ENCODE measurements at places on chromosomes 5 and 9.

DNA sequence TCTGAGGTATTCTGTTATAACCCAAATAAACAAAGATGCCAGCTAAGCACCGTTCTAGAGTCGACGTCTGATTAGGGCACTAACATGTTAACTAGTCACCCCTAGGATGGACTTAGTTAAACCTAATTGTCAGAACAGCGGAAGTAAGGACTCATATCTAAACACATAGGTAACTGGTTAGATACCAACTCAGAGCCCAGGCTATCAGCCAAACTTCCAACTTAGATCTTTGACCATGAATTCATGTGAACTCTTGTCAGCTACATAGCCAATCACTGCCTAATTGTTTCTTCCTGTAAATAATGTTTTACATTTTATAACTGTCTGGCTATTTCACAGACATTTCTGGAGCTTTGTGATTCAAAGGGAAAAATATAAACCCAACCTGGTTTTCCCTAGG lies 84.3 kb upstream of the DHFR start:
- DNase-seq = no peak

- no peak for DNase-seq
Observed at GRCh38 chr5:146799671-146800070, 78.9 kb downstream of the PPP2R2B start.

DNA sequence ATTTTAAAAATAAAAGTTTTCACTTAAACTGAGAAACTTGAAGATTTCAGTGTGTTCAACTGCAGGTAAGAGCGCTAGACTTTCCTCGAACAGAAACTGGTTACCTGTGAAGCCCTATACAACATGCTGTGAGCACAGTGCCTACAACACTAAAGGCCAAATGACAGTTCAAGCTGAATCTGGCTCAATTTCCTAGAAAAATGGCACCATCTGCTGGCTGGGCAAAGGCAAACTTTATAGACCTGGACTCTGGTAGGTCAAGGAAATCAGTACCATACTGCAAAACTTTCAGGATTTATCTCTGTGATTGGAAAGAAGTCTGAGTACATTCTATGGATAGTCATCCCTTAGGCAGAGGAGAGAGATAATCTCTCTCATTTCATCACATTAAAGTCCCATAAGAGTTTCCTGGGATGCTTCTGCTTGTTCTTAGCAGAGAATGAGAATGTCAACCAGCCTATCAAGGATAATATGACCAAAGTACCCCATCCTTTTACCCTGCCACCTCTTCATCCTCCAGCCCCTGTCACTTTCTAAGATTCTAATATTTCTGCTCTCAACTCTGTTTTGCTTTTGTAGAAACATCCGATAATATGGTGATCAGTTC lies 31.8 kb upstream of the FOXB2 start:
- DNase-seq = no peak

DNA sequence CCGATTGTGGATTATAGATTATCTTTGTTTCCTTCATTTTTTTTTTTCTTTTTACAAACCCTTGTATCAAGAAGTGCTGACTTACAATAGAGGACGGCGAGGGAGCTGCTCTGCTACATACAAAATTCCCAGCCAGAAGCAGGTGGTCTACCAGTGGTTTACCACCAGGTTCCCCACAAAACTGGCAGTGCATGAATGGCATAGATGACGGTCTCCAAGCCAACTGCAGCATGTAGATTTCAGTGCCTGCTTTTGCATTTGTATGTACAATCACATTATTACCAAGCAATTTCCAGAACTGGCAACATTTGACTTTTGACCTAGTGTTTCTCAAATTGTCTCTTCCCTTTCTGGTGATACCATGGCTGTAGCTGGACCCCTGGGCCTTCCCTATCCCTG lies 84.0 kb downstream of the ACER2 start:
- DNase-seq = no peak

DNA sequence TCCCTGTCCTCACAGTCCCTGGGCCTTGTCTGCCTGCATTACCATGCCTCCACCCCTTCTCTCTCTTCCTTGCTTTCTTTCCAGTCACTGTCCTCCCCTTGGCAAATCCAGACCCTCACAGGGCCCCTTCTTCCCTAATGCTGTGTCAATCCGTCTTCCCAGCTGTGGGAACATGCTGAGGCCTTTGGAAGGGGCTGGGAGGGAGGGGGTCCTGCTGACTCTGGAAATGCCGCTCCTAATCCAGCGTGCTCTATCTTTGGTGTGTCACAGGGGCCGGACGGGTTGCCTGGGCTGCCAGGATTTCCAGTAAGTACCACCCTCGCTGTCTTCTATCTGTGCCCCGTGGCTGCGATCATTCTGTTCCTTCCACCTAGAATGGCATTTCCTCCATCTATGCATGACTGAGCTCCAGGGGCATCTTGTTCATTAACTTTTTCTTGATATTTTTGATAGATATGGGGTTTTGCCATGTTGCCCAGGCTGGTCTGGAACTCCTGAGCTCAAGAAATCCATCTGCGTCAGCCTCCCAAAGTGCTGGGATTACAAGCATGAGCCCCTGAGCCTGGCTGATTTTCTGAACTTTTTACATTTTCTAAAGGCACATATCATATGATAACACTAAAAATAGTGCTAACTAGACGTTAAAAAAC lies 64.5 kb upstream of the TGFBR1 start:
- no peak for DNase-seq

- no peak for DNase-seq
Observed at GRCh38 chr5:162444129-162444762, 376.7 kb downstream of the GABRG2 start.

DNA sequence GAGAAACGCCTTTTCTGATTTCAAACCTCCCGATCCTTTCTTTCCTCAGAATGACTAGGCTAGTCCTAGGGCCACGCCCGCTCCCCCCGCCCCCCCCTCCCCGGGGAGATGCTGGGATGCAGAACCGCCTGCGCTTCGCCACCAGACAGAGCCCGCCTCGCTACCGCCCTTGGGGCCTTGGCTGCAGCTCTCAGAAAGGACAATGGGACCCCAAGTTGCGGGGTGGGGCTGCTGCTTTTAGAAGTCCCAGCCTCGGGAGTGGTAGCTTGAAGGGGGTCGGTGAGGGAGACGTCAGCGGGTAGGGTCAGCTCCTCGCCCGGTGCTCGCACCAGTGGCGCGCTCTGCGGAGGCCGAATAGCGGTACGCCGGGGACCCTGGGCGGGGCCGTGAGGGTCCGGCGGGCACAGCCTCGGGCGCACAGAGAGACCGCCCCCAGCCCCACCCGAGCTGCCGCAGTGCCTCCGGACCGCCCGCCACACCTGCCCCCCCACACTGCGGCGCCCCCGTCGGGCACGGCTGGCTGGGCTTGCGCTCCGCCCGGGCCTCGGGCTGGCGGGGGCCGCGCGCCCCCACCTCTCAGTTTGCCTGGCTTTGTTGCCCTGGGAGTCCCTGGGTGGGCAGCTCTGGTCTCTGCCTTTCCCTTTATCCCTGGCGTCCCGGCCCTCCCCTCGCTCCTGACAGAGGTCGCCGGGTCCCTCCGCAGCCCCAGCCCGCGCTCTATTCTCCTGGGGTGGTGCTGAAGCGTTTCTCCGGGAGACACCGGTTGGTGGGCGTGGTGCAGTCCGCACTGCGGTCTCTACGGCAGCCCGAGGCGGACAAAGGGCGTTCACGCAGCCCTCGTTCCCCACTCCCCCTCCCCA lies 1.2 kb downstream of the MAP1B start:
- DNase-seq = no peak

- DNase-seq = no peak
Observed at GRCh38 chr5:132233811-132234683, 6.4 kb upstream of the P4HA2 start.

- DNase-seq = no peak
Observed at GRCh38 chr9:129740174-129740573, 12.7 kb downstream of the PTGES start.

- DNase-seq = no peak
Observed at GRCh38 chr5:14016549-14016948, 72.1 kb upstream of the DNAH5 start.

GRCh38 chr9:92035146-92035545 lies 80.1 kb downstream of the SPTLC1 start:
- DNase-seq = no peak

GRCh38 chr5:145345511-145346287 lies 489.4 kb downstream of the PRELID2 start:
- no peak for DNase-seq

GRCh38 chr5:60687927-60688720 lies 11.8 kb downstream of the DEPDC1B start:
- no peak for DNase-seq

DNA sequence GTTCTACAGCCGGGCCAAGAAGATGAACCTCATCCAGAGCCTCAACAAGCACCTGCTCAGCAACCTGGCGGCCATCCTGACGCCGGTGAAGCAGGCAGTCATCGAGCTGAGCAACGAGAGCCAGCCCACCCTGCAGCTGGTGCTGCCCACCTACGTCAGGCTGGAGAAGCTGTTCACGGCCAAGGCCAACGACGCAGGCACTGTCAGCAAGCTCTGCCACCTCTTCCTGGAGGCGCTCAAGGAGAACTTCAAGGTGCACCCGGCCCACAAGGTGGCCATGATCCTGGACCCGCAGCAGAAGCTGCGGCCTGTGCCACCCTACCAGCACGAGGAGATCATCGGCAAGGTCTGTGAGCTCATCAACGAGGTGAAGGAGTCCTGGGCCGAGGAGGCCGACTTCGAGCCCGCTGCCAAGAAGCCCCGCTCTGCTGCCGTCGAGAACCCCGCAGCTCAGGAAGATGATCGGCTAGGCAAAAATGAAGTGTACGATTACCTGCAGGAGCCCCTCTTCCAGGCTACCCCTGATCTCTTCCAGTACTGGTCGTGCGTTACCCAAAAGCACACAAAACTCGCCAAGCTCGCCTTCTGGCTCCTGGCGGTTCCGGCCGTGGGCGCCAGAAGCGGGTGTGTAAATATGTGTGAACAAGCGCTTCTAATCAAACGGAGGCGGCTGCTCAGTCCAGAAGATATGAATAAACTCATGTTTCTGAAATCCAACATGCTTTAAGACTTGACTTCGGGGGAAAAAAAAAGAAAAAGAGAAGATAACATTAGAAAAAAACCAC lies 28.5 kb downstream of the AMBP start:
- DNase-seq = no peak

DNA sequence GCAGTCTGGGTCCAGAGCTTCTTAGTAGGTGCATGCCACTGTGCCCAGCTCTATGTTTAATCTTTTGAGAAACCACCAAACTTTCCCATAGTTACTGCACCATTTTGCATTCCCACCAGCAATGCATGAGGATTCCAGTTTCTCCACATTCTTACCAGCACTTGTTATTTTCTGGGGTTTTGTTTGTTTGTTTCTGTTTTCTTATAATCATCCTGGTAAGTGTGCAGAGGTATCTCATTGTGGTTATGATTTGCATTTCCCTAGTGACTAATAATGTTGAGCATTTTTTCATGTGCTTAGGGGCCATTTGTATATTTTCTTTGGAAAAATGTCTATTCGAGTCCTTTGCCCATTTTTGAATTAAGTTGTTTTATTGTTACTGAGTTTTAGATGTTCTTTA lies 11.4 kb downstream of the FOXE1 start:
- DNase-seq = no peak

GRCh38 chr5:28896949-28897348 lies 1858.6 kb upstream of the CDH9 start:
- no peak for DNase-seq

- DNase-seq = no peak
Observed at GRCh38 chr9:33349743-33350142, 52.6 kb downstream of the AQP7 start.

- no peak for DNase-seq
Observed at GRCh38 chr5:30676223-30676840, 517.2 kb upstream of the CDH6 start.

DNA sequence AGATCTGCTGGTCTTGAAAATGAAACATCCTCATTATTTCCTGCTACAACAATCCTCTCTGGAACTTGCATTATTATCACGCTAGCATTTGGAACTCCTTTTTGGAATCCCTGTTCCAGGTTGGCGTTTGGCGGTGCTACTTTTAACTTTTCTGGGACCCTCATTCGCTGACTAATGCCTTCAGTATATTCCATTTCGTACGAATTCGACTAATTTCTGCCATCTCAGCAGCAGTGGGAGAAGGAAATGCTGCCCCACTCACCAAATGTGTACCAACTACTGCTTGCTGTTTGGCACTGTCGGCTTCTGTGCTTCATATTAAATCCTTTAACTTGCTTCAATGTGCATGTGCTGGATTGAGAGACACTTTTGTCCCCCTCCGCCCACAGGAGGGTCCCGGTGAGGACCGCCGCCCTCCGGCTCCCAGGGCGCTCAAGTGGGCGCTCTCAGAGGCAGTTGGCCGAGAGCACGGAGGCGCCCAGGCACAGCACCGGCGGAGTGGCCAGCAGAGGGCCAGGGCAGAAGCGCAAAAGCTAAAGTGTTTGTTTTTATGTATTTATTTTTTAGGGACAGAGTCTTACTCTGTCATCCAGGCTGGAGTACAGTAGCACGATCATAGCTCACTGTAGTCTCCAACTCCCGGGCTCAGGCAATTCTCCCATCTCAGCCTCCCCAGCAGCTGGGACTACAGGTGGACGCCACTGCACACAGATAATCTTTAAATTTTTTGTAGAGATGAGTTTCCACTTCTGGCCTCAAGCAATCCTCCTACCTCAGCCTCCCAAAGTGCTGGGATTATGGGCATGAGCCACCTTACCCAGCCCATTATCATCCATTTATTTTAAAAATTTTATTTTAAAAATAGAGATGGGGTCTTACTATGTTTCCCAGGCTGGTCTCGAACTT lies 11.9 kb downstream of the PDE6A start:
- no peak for DNase-seq

DNA sequence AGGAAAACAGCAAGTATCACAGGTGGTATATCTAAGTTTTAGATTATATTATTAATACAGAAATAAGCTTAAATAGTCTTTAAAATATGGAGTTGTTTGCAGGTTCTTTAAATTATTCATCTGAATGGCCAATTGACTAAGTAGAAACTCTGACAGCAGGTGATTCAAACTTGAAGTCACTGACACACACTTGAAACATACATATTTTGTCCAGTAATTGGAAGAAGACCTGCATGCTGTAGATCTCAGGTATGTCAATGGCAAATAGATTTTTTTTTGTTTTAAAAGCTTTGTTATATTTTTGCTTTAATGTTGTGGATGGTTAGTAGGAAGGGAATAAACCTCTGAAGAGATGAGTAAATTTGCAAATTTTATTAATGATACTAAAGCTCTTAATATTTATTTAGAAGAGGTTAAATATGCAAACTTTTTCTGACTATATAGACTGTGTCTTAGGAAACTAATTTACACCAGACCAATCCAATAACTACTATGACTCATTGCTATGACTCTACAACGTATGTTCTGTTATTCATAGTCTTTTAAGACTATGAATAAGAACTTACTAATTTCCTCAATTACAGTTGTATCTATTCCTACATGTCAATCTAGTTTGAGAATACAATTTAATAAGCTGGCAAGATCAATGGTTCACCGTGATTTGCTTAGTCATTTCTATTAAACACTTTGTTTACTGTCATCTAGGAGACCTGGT lies 53.9 kb upstream of the RORB start:
- no peak for DNase-seq

Data from stimulated activated CD4-positive, alpha-beta T cell treated with anti-CD3 and anti-CD28 coated beads, Interleukin-1b, Interleukin-23, amount 100 ng/mL, for 24 hours (primary cell).